ENCODE measurements at places on chromosomes 6 and 20.

DNA sequence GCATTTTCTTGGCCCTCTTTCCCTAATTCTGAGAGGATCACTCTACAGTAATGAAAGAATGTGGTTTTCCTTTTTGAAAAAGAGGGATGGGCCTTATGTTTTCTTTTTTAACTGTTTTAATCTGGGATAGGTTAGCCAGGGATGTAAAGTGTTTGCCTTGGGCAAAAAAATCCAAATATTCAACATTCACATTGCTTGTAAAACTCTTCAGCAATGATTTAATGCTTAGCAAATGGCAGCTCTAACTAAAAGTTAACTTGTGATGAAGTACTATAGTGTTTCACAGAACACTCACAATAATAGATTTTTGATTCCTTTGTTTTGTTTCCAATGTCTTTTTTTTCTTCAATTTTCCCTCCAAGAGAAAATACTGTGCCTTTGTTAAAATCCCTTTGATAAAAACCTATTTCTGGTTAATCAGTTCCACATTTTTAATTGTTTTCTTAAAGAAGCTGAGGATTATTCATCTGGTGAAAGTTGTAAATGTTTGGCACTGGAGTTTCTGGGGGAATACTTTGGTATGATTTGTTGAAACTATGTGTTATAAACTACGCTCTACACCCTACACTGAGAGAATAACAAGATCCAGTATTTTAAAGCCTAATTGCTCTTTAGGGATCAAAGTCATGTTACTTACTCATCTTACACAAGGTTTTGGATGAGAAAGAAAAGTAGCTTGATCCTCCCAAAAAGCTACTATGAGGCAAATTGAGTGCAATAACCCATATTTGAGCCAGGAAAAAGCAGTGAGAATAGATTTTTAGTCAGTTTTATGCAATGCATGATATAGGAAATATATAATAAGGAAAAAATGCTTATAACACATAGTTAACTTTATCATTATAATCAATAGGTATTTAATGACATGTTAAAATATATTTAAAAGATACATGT lies 335.8 kb downstream of the EPHA7 start:
- DNase-seq: no peak

DNA sequence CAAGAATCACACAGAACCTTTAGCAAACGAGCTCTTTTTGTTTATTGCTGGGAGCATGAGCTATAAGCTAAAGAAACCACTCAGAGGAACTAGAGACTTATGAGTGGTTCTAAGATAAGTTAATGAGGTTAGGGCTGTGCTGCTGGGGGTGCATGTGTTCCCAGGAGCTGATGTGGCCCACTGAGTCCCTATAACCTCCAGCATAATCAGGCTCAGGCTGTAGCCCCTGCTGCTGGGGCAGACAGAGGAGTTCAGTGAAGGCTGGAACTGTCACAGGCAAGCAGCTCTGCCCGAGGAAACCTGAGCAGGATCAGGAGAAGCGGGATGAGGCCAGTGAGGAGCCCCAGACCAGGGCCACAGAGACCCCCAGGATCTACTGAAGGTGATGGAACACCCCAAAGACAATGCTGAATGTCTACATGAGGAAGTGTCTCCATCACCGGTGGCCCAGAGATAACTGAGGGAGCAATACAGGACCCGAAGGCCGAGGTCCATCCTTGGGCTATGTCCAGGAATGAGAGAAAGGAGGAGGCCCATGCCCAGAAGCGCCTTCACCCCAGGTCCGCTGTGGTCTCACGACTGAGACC lies 17.3 kb downstream of the TUBB2B start:
- no peak for DNase-seq

DNA sequence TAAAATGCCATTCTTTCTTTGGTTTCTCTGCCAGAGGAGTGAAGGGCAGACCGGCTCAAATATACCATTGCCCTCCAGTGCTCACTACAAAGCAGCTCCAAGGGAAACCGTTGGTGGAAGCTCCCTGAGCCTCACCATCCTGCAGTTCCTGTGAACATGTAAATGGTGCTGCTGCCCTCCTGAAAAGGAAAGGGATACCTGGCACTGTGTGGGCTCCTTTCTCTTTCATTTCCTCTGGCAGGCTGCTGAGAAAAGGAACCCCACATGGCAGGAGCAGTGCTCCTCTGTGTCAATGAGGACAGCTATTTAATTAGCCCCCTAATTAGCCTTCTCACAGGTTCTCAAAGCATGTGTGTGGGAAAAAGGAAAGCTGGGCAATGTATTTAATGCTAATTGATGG lies 142.5 kb downstream of the KLHL32 start:
- no peak for DNase-seq

DNA sequence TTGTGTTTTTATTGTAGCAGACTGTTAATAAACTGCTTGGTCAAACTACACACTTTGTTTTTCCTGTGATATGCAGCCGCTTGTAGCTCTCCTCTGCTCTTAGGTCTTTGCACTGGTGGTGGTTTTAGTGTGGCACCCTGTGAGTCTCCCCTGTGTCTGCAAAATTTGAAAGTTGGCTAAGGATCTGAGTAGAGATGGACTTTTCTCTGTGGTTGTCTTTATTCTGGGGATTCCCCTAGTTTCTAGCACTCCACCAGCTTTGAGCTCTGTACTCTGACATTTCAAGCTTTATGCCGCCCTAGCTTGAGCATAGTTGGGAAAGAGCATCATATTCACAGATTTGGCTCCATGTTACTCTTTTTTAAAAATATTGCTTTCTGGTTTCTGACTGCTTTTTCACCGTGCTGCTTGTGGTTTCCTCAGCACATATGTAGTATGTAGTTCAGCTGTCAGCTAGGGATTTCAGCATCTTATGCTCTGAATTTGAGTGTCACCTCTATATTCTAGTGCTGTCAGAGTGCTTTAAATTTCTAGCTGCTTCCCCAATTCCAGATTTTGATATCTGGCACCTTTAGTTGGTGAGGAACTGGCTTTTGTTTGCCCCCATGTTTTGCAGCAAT lies 25.4 kb downstream of the CDYL start:
- no peak for DNase-seq

- no peak for DNase-seq
Measured at GRCh38 chr20:48986899-48987298, 59.2 kb upstream of the CSE1L start.

DNA sequence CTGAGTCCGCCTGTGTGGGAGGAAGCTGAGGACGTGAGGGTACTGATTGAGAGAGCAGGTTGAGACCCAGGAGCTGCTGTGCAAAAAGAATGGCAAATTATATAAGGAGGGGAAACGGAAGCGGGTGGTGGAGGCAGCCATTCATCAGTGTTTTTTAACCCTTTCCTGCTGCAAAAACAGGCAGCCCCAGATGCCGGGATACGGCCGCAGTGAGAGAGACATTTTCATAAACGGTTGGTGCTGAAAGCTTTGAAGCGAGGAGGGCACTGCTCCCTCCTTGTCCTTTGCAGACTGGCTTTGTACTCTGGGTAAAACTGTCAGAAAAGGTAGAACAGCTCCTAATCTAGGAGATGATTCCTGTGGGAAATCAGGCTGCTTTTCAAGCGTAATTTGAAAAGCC lies 56.4 kb downstream of the TTI1 start:
- DNase-seq: no peak

DNA sequence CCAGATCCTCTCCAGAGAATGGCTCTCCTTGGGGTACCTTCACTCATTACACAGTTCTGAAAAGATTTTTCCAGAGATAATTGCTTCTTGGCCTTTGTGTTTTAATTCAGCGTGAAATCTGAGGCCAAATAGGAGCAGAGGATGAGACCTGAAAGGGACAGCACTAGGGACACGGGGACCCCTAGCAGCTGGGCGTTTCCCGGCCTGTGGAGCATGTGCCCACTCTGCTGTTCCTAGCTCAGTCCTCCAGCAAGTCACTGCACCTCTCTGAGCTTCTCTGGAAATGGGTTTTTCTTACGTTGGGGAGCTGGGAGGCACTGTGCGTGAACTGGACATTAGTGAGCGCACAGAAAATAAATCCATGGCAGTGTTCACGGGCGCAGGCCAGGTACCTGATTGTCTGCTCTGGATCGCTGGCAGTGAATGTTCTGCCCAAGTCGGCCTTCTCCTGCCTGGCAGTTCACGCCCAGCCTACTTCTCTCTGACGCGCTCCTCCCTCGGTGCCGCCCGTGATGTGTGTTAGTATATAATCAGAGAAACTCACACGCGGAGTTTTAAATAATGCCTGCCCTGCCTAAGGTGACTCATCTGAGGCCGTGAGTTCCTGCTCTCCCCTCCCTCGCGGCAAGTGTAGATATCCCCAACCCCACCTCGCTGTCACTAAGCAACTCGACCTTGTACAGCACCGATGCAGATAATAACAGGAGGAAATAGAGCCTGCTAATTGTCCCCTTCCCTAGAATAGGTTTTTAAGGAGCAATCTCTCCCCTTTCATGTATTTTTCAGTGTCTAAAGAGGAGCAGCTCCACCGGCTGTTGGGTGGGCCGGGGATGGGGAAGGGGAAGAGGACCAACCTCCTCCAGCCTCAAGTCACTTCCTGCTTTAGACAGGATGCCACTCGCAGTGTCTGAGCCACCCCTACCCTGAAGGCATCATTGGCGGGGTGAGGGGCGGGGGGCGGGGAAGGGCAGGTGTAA lies 2.7 kb upstream of the TUBB2A start:
- no peak for DNase-seq

- DNase-seq: no peak
Measured at GRCh38 chr6:108948181-108948661, 100.0 kb downstream of the ARMC2 start.

DNA sequence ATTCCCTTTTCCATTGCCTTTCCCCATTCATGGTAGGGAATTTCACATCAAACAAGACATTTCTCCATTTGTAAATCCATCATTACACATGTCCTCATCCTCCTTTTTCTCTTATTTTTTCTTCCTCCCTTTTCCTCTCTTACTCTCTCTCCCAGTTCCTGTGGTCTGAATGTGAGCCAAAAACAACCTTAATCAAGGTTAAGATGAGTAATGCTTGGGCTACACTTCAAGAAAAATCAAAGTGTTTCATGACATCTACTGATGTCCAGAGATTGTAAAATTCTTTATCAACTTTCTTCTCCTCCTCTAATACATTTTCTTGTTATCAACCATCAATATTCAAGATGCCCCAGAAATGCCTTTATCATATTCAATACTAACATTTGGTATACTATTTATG lies 208.0 kb upstream of the PRND start:
- DNase-seq: peak; percentile 86

GRCh38 chr20:54292185-54292584 lies 84.3 kb downstream of the PFDN4 start:
- DNase-seq: peak; percentile 48

DNA sequence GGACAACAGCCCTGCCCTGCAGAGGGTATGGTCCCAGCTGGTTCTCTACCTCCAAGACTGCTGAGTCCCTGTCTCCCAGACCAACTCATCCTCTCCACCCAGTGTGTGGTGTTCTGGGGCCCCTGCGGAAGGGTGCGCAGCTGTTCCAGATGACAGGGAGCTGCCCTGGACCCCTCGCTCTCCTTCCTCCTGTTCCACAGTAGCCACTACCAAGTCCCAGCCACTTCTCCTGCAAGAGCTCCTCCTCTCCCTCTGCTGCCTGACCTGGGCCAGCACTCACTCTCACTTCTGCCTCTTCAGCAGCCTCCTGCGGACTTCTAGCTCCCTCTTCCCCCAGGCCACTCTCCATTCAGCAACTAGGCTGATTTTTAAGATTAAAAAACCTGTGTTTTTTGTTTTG lies 40.1 kb upstream of the TMEM181 start:
- DNase-seq: no peak

DNA sequence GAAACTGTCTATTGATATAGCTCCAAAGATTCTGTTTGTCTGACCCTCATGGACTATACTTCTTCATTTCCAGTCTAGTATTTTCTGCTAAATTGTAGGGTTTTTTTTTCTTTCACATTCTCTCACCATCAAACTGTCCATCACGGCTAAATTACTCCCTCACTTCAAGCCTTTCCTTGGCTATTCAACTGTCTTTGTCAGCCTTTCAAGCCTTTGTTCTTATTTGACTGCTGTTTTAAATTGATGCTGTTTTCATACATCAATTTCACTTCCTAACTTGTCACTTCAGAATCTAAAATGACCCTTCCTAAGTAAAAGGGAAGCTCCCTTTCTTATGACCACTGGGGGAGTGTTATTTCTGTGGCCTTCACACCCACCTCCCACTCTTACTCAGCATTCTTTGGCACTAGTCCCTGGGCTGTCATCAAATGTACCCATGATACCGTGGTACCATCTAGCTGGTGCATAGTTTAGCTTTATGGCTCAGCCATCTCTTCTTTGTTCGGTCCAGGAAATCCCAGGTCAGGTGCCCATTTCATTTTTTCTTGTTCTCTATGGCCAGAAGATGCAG lies 8.6 kb downstream of the GJA1 start:
- DNase-seq: peak; percentile 10

DNA sequence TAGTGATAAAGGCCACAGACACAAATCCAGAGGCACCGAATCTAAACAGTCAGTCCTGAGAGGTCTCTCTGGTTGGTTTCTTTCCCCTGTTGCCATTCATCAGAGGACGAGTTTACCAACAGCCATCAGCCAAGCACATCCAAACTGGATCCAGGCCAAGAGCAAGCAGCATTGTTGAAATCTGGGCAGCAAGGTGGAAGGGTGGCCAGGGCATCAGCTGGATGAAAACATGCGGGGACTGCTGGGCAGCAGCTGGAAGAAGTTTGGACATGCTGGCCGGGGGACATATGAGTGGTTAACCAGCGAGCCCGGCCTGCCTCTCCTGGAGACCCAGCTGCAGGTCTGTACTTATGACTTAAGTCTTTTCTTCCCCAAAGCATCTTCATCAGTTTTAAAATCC lies at the start of gene SMIM28:
SMIM28 (plus strand) TSS at position 62 of the 400 bp plus-strand sequence; CDS start at position 230, 168 bp downstream.
- DNase-seq: no peak

DNA sequence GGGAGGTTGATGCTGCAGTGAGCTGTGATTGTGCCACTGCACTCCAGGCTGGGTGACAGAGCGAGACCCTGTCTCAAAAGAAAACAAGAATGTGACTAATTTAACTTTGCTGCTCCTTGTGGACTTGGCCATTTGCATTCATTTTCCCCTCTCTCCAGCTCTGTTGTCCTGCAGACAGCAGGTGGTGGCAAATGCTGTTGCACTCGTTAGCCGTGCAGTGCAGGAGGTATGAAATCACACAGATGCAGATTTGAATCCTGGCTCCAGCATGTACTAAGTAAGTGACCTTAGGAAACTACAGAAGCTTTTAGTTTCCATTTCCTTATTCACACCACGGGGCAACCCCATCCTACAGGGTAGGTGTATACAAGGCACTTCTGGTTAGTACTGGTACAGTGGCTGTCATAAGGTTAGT lies 9.6 kb upstream of the BEND3 start:
- DNase-seq: no peak

GRCh38 chr6:98380589-98380988 lies 453.8 kb upstream of the POU3F2 start:
- DNase-seq: no peak

- DNase-seq: no peak
Measured at GRCh38 chr6:36865835-36866234, 8.8 kb downstream of the PPIL1 start.
